ENCODE measurements at places on chromosomes 2 and 18.

GRCh38 chr2:237900891-237901831 lies 41.7 kb downstream of the RAMP1 start:
- no peak for DNase-seq

DNA sequence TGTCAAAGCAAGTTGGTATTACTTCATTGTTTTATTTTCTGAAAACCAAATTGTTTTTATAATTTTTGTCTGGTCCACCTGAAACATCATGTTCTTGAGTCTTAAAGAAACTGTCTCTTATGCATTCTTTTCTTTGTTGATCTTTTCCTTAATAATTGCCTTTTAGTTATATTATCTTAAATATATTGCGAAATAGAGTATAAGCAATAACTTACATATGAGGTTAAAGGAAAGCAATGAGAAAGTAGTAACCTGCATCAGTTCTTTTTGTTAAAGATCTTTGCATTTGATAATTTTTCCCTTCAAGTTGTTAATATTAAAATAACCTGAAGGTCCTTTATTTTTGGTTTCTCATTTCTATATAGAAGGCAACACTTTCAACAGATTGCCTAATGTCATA lies 315.0 kb downstream of the CTNNA2 start:
- no peak for DNase-seq

DNA sequence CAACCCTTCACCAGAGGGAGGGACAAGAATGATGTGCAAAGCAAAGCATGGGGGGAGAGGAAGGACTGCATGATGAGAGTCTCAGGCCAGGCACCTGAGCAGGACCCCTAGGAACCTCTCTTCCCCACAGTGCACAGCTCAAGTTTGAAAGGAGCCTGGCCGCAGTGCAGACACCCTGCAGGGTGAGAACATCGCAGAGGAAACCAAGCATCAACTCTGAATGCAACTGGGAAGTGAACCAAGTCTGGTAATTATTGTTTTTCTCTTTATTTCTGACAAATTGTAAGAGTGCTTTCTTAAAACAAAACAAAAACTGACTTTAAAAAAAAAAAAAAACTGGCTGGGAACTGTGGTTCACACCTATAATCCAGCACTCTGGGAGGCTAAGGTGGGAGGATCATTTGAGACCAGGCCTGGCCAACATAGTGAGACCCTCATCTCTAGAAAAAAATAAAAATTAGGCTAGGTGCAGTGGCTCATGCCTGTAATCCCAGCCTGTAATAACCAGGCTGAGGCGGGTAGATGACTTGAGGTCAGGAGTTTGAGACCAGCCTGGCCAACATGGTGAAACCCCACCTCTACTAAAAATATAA lies 15.3 kb downstream of the NPC1 start:
- DNase-seq: no peak

DNA sequence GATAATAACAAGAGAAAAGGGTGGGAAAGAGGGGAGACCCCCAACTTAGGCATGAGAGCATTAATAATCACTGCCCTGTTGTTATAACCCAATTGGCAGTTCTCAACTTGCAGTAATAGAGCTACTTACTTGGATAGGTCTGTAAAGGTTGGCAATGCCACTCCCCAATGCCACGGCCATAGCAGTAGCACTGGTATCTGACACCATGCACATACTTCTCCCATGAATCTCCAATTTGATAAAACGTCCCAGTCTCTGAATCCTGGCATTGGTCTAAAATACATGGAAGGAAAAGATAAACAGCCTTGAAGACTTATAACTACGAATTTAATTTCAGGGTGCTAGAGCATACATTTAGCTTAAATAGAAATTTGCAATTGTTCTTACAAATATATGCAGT lies 16.8 kb downstream of the FN1 start:
- DNase-seq: no peak

GRCh38 chr2:66443979-66444861 lies 9.3 kb downstream of the MEIS1 start:
- DNase-seq: no peak

DNA sequence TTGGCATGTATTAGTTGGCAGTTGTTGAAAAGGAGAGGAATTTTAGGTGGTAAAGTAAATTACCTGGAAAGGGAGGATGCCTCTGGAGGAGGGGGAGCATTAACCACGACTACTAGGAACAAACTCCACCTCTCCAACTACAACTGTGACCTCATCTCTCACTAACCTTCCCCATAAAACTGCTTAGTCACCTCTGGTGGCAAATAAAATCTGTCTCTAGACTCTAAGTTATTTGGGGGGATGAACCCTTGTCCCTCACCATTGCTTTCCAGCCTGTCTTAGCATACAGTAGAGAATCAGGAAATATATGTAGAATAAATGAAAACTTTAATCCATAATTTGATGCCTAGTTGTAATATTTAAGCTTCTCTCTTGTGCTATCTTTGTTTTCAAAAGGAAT lies 27.6 kb upstream of the MYO1B start:
- DNase-seq: no peak

DNA sequence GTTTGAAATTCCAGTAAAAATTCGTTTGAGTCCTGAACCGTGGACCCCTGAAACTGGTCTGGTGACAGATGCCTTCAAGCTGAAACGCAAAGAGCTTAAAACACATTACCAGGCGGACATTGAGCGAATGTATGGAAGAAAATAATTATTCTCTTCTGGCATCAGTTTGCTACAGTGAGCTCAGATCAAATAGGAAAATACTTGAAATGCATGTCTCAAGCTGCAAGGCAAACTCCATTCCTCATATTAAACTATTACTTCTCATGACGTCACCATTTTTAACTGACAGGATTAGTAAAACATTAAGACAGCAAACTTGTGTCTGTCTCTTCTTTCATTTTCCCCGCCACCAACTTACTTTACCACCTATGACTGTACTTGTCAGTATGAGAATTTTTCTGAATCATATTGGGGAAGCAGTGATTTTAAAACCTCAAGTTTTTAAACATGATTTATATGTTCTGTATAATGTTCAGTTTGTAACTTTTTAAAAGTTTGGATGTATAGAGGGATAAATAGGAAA lies 80.7 kb downstream of the ACSL3 start:
- no peak for DNase-seq

GRCh38 chr2:25814681-25815080 lies 63.6 kb downstream of the ASXL2 start:
- no peak for DNase-seq

DNA sequence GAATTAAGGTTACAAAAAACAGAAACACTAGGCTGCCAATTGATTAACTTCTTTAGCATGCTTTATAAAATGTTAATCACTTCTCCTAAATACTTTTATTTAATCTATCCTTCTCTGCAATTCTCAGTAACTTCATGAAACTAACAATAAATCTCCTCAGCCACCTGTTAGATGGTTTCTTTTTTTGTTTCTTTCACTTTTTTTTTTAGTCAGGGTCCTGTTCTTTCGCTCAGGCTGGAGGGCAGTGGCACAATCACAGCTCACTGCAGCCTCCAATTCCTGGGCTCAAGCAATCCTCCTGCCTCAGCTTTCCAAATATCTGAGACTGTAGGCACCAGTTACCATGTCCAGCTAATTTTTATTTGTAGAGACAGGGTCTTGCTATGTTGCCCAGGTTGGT lies 213.4 kb upstream of the STK17B start:
- no peak for DNase-seq

- no peak for DNase-seq
Observed at GRCh38 chr2:168521053-168521741, 65.1 kb downstream of the CERS6 start.

DNA sequence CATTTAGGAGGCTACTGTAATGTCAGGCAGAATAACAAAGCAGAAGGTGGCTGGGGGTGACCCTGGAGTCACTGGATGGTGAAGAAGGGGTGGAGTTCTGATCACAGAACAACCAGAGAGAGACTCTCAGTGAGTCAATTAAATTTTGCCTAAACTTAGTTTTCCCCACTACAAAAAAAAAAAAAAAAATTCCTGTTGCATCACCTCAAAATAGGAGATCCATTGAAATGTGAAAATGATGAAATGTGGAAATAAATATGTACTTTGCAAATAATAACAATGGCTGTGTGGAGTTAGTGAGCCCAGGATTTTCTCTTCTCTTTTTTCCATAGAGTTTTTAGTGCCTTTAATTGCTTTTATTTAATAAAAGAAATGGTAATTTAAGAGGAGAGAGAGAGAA lies 165.5 kb downstream of the GFPT1 start:
- DNase-seq: no peak

GRCh38 chr2:1770566-1771380 lies 26.5 kb upstream of the PXDN start:
- no peak for DNase-seq

- no peak for DNase-seq
Observed at GRCh38 chr2:234536178-234536965, 39.5 kb upstream of the ARL4C start.

- DNase-seq: no peak
Observed at GRCh38 chr2:229267080-229267479, 4.0 kb downstream of the PID1 start.

DNA sequence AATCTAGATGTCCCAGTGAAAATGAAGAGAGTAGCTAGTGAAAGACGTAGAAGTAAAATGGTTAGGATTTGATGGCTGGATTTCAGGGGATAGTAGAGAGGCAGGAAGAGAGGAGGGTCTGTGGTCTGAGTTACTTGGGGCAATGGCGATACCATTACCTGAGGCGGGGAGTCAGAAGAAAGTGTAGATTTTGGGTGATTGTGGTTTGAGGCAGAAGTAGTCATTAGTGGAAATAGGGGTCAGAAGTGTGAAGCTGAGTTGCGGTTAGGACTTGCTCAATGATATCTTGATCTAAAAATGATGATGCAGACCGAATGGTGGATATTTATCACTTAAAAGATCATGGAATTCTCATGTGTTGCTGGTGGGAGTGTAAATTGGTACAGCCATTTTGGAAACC lies 41.0 kb downstream of the CEP192 start:
- DNase-seq: no peak

GRCh38 chr2:85012855-85013254 lies 41.9 kb downstream of the KCMF1 start:
- no peak for DNase-seq

- DNase-seq: no peak
Observed at GRCh38 chr2:201947287-201947686, 86.4 kb upstream of the FZD7 start.
